ENCODE measurements at places on chromosomes 5 and 9.

- DNase-seq: no peak
Observed at GRCh38 chr5:10505517-10506095, 58.3 kb upstream of the ANKRD33B start.

DNA sequence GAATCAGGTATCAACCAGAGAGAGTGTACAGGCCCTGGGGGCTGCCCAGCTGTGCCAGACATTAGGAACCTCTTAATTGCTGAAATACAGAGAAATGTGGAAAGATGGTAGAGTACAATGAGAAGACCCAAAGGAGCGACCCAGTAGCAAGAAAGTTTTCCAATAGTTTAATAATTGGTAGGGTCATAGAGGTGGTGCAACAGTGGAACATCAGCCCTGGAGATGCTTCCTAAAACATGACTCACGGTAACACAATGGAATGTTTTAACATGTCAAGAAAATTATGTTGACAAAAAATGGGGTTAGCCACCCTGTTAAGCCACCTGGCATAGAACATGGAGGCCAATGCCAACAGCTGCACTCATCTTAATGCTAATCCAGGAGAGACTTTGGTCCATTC, 284.1 kb downstream of the ELAVL2 start:
- no peak for DNase-seq

GRCh38 chr9:130347931-130348330, 82.4 kb downstream of the HMCN2 start:
- DNase-seq: no peak

GRCh38 chr9:109872901-109873300, 92.9 kb downstream of the PALM2AKAP2 start:
- no peak for DNase-seq

DNA sequence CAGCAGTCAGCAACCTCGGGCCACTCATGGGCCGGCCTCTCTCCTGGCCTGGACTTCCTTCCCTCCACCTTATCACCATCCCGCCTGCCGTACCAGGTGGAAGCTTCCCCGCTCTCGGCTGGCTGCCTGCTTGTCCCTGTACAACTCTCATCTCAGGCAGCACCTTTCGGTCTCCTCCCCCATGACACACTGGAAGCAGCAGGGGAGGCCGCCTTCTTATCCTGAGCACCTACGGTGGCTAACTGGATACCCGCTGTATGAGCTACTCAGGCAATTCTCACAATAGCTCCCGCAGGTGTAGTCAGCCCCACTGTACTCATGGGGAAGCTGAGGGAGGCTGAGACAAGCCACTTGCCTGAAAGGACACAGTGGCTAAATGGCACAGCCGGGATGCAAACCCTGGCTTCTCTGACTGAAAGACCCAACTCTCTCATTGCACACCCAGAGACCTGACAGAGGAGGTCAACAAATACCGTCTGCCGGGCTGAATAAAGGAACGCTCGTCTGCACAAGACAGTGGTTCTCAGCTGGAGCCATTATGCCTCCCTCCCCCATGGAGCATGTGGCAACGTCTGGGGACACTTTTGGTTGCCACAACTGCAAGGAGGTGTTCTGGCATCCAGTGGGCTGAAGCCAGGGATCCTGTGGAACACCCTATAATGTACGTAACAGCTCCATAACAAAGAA, 9.6 kb downstream of the STK10 start:
- DNase-seq: no peak

DNA sequence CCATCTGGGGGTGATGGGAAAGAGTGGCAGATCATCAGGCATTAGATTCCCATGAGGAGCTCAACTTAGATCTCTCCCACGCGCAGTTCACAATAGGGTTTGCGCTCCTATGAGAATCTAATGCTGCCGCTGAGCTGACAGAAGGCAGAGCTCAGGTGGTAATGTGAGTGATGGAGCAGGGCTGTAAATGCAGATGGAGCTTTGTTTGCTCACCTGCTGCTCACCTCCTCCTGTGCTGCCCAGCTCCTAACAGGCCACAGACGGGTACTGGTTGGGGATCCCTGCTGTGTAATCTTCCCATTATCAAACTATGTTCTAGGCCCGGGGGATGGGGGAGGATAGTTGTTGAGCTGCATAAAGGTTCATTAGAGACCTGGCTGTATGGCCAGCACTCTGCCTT, 58.4 kb downstream of the UGCG start:
- DNase-seq: no peak

GRCh38 chr5:107806705-107807104, 136.0 kb upstream of the EFNA5 start:
- no peak for DNase-seq

GRCh38 chr5:91332267-91333045, 50.7 kb downstream of the ARRDC3 start:
- no peak for DNase-seq

DNA sequence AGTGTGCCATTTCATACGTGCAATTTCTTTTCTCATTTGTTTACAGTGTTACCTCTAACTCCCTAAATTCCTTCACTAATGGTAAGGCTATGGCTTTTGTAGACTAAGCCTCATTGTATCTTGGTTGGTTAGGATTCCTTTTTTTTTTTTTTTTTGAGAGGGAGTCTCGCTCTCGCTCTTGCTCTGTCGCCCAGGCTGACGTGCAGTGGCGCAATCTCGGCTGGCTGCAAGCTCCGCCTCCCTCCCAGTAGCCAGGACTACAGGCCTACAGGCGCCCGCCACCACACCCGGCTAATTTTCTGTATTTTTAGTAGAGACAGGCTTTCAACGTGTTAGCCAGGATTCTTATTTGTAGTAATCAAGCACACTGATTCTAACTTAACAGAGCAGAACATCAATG, 57.7 kb downstream of the SPEF2 start:
- no peak for DNase-seq

DNA sequence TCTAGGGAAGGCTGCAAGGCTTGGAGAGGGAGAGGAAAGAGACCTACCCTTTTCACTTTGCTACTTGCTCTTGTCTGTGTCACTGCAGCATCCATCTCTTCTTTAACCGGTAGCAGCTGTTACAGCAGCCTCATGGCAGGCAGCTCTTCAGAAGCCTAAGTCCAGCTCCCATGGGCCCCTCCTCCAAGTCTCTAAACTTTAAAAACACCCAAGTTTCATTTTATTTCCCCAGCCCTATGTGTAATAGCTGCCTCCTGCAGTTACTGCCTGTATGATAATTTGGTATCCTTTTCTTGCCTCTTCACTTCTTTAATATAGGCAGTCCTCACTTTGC, 313.1 kb upstream of the PIK3R1 start:
- no peak for DNase-seq

DNA sequence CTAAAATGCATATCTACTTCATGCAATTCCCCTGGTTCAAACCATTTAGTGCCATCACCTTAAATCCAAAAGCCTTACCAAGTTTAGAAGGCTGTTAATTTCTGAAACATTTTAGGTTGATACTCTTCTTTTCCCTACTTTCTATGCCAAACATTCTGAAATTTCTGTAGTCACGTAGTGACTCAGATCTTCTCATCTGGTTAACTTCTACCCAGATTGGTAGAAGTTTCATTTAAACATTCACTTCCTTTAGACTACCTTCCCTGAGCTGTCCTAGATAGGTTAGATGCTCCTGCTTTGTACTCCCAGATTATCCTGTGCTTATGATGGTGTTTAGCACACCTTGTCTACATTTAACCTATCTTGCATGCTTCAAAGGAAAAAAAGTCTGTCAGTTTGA, 9.9 kb downstream of the RAD50 start:
- DNase-seq: no peak
